ENCODE measurements at places on chromosomes 2 and 18. TPM values are rescaled to one million over a fixed set of nuclear protein-coding genes. Genes with fewer than 3 reads are reported as not detected.

CCDC74B gene
- 0.64 TPM for total RNA-seq

ATG9A gene
- total RNA-seq = 46.7 TPM

CCDC85A gene
- 1.9 TPM for total RNA-seq

CCDC93 gene
- total RNA-seq = 14.2 TPM

CD207 gene
- total RNA-seq = 2.5 TPM

ADCYAP1 gene
- not detected for total RNA-seq

CYP27C1 gene
- total RNA-seq = 1.1 TPM

DPP4 gene
- 3.0 TPM for total RNA-seq

MYO7B gene
- total RNA-seq = not detected

EFR3B gene
- total RNA-seq = under 0.01 TPM

ACMSD gene
- total RNA-seq = not detected

CCDC68 gene
- 0.11 TPM for total RNA-seq

FKBP1B gene
- total RNA-seq = 4.5 TPM

POTEC gene
- total RNA-seq = not detected

ANKRD36 gene
- total RNA-seq = 7.7 TPM

EIF2AK3 gene
- 16.9 TPM for total RNA-seq

TSHZ1 gene
- total RNA-seq = 14.1 TPM

LOXL3 gene
- 3.2 TPM for total RNA-seq

BCL2 gene
- total RNA-seq = 3.7 TPM

LOXHD1 gene
- total RNA-seq = not detected

QPCT gene
- total RNA-seq = 4.0 TPM

LYG2 gene
- total RNA-seq = not detected

SH3RF3 gene
- total RNA-seq = 5.5 TPM

ASIC4 gene
- not detected for total RNA-seq

NCKAP5 gene
- total RNA-seq = 5.7 TPM

PAX8 gene
- total RNA-seq = 2.7 TPM

LINC00305 gene
- not detected for total RNA-seq

GPR75 gene
- total RNA-seq = 1.9 TPM

CPS1 gene
- 2.2 TPM for total RNA-seq

RND3 gene
- total RNA-seq = 67.3 TPM

FBLN7 gene
- total RNA-seq = 1.1 TPM

LRATD1 gene
- 56.7 TPM for total RNA-seq

DCDC2C gene
- not detected for total RNA-seq

ZSWIM2 gene
- total RNA-seq = not detected

GAD1 gene
- 0.26 TPM for total RNA-seq

IL1A gene
- total RNA-seq = 37.4 TPM

PLCD4 gene
- 2.7 TPM for total RNA-seq

ADGRF3 gene
- total RNA-seq = not detected

ALPP gene
- total RNA-seq = not detected

CAVIN2 gene
- total RNA-seq = 12.8 TPM

DSEL gene
- 0.45 TPM for total RNA-seq

CYP26B1 gene
- 0.62 TPM for total RNA-seq

COL4A3 gene
- total RNA-seq = 0.26 TPM
